Mesothelial cell of epicardium (in vitro differentiated cells): ENCODE measurements at places on chromosomes 4 and X.

DNA sequence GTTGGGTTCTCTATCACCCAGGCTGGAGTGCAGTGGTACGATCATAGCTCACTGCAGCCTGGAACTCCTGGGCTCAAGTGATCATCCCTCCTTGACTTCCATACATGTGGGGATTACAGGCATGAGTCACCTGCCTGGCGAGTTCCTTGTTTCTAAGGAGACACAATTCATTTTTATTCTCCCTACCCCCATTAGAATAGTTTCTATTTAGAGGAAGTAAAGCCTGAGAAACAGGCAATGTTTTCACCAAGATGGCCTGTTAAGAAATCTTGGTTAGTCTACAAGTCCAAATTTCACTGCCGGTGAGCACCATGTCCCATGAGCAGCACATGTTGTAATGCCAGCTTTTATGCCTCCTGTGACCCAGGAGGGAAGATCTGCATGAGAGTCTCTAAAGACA is 5.7 kb downstream of the CYBB start:
- no peak for DNase-seq

DNA sequence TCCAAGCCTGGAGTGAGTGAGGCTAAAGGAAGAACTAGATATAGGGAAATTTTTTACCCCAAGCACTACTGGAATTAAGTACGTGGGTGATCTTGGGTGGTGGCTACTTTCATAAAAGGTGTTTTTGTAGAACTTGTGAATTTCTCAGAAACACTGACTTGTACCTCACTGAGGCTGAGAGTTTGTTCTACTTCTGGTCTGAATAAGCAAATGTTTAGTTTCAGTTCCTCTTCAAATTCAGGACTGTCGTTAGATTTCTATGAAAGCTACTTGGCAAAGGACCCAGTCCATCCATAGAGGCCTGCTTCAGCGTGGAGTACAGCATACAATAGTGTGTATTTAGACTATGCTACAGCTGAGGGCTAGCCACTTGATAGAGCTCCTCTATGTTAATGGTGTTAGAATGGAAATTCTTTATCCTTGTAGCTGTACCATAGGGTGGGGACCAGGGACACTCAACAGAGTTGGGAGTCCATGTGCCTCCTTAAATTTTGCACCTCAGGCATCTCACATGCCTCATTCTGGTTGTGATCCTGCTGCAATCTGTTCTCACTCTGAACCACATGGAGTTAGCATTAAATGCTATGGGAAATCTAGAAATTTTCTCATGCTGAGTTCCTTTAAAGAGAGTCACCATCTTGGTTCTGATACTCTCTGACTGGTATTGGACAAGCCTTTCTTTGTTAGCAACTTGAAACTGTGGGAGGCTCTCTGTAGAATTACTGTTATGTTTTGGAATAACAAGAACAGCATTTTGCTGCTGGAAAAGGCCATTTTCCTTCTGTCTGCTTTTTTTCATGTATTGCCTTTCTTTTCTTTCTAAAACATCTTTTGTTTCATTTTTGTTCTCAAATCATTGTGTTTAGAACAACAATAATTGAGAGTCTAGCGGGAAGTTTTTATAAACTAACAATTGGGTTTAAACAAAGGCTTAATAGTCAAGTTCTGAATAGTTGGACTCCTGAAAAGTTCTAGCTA is 86.8 kb downstream of the PDGFRA start:
- no peak for DNase-seq

DNA sequence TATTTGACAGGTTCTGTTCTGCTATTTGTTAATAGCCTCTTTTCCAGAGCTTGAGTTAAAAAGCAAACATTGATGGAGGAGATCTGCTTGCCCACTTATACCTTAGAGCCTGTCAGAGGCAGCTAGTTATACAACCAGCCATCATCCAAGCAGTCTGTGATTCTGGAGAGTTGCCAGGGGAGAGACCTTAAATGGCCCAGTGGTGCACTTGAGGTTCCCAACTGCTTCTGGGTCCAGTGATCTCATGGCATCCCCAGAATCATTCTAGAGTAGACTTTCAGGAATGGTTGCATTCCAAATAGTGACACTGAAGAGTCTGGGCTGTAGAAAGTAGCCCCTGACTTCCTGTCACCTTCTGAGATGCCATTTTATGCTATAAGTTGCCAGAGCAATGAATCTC is 160.7 kb downstream of the FHIP1A start:
- no peak for DNase-seq

DNA sequence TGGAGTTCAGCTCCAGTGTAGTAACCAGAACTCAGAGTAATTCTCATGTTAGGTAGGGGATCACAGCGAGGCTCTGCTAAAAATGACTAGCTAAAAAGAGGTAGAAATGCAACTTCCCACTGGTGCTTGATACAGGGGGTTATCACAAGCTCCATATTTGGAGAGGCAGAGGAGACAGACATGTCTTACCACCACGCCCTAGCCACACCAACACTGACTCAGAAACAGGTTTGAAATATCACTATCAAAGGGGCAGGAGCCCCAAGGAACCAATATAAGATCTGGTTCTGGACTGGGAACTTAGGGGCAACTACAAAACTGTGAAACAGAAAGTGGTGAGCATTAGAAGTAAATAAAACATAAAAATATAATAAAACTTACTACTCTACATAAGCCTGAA is 62.9 kb downstream of the IQCM start:
- no peak for DNase-seq

GRCh38 chr4:126405369-126405982 is 1090.7 kb downstream of the FAT4 start:
- DNase-seq, result no peak

DNA sequence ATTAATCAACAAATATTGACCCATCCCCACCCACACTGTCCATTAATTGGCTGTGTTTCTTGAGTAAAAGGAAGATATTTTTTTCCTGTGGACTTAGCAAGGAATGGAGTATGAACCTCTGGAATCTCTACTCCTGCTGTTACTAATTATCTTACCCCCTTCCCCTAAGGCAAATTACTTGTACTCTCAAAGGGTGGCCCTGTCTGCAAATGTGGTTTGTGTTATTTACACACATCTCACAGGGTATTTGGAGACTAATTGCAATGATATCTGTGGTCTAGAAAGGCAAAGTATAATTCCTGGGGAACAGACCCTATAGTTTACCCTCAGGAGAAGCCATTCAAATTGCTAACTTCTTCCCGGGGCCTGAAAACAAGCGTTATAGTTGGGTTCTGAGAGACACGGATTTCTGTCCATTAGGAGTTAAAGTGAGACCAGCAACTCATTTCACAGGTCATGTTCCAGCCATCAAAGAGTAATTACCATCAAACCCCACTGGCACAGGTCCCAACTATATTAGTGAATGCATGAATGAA is 133.0 kb upstream of the RASGEF1B start:
- DNase-seq, result no peak

- DNase-seq, result no peak
Measured at GRCh38 chr4:129455482-129455881, 359.5 kb downstream of the C4orf33 start.

- no peak for DNase-seq
Measured at GRCh38 chrX:129836827-129837226, 6.9 kb downstream of the ZDHHC9 start.

GRCh38 chr4:187075514-187075913 is 351.9 kb upstream of the FAT1 start:
- DNase-seq, result no peak

DNA sequence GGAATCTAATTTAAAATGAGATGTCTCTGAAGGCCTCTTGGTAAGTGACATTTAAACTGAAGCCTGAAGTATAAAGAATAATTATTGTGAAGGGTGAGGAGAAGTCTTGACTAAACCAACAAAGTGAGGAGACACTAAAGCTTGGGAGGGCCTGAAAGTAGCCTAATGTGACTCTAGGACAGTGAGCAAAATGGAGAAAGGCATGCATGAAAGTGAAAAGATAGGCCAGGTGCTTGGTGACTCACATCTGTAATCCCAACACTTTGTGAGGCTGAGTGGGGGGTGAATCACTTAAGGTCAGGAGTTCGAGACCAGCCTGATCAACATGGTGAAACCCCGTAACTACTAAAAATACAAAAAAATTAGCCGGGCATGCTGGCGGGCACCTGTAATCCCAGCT is 46.9 kb upstream of the SMARCAD1 start:
- DNase-seq, result no peak

GRCh38 chrX:11185861-11186260 is 74.7 kb downstream of the HCCS start:
- DNase-seq, result no peak

GRCh38 chrX:153825042-153825441 is 5.3 kb downstream of the PDZD4 start:
- no peak for DNase-seq

- DNase-seq, result no peak
Measured at GRCh38 chr4:171524903-171525302, 288.3 kb upstream of the GALNTL6 start.

DNA sequence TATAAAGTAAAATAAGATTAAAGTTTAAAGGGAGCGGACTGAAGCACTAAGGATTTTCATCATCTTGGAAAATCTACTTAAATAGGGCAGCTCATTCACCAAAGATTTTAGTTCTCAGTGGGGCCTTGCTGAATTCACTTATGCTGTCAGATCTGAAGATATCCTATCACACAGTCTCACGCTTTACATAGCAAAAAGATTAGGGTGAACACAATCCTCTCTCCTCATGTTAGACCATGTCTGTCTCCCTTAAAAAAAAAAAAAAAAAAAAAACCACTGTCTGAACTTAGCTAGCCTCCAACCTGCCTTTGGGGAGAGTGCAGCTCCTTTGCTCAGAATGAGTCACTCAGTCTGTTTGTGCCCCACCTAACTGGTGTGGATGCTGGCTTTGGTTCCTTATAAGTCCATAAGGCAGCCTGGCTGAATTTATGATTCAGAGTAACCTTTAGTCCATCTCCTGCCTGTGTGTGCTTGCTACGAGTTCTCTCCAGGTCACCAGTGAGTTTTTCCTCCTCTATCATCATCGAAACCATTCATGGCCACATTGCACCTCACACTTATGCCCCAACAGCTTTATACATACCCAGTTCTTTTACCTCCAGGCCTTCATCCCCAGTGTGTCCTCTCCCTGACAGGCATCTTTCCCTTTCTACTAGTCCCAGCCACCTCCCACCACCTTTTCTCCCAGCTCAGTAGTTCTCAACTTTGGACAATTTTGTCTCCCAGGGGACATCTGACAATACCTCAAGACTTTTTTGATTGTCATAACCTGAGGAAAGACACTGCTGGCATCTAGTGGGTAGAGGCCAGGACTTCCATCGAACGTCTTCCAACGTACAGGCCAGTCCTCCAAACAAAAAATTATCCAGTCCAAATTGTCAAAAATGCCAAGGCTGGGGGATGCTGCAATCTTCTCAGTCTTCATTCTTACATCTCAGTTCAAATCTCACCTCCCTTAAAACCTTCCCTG is 220.7 kb upstream of the EMCN start:
- DNase-seq, result no peak
